Bladder microvascular endothelial cell (primary cell): ENCODE measurements at places on chromosomes 4 and X. TPM values are rescaled to one million over a fixed set of nuclear protein-coding genes. Genes with fewer than 3 reads are reported as not detected.

Gene TRIM75
- not detected in 2 replicates for total RNA-seq

Gene PAGE2
- total RNA-seq = not detected in 2 replicates

Gene TMEM154
- 2.8 and 2.9 TPM in 2 replicates for total RNA-seq

Gene SLC16A2
- total RNA-seq = 0.32 and 0.82 TPM in 2 replicates

Gene PAGE1
- total RNA-seq = not detected in 2 replicates

Gene FGA
- total RNA-seq = not detected in 2 replicates

Gene IL13RA1
- 35.8 and 84.3 TPM in 2 replicates for total RNA-seq

Gene STATH
- not detected in 2 replicates for total RNA-seq

Gene PHEX
- 0.19 and 0.32 TPM in 2 replicates for total RNA-seq

Gene ASIC5
- not detected in 2 replicates for total RNA-seq

Gene FDCSP
- not detected in 2 replicates for total RNA-seq

Gene CYP2U1
- total RNA-seq = 3.4 and 7.4 TPM in 2 replicates

Gene FAM236A
- total RNA-seq = not detected in 2 replicates

Gene ZAR1
- not detected in 2 replicates for total RNA-seq

Gene NLGN4X
- under 0.01 and 0.50 TPM in 2 replicates for total RNA-seq

Gene LUZP4
- total RNA-seq = not detected in 2 replicates

Gene SORCS2
- total RNA-seq = not detected in 2 replicates

Gene GAGE13
- not detected in 2 replicates for total RNA-seq

Gene TMEM255A
- total RNA-seq = not detected in 2 replicates

Gene SPIN2A
- under 0.01 and 0.44 TPM in 2 replicates for total RNA-seq

Gene CCNG2
- 10.7 and 25.0 TPM in 2 replicates for total RNA-seq

Gene CTAG1A
- total RNA-seq = not detected in 2 replicates

Gene CHRDL1
- not detected in 2 replicates for total RNA-seq

Gene MAP3K15
- under 0.01 and 0.06 TPM in 2 replicates for total RNA-seq

Gene ETDB
- total RNA-seq = not detected in 2 replicates

Gene RUFY3
- total RNA-seq = 26.2 and 52.1 TPM in 2 replicates
